Chondrocyte (in vitro differentiated cells): ENCODE measurements at places on chromosomes 16 and 17. TPM values are rescaled to one million over a fixed set of nuclear protein-coding genes. Genes with fewer than 3 reads are reported as not detected.

DNA sequence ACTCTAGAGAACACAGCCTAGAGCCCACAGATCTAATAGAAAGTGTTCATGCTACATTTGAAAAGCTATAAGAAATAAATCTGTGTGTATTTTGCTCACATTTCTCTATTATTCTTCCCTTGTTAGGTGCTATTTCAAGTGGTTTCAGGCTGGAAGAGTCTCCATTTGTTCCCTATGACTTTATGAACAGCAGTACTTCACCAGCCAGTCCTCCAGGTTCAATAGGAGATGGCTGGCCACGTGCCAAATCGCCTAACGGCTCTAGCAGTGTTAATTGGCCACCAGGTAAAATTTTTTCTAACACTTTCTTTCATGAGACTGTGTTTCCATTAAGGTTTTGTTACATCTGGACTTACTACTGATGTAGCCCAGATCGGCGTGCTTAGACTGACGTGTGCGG, 30.7 kb upstream of the SLC5A11 start:
- no peaks in the 10 kb centered on the region for H3K4me1 ChIP-seq
- H3K36me3 ChIP-seq: peaks cover 37% of the 10 kb centered on the region
- no peaks in the 10 kb centered on the region for H3K27me3 ChIP-seq
- DNase-seq: no peak

GRCh38 chr17:58334661-58335060, 6.1 kb upstream of the TSPOAP1 start:
- H3K27me3 ChIP-seq: no peaks in the 10 kb centered on the region
- H3K27ac ChIP-seq: no peak overlapping the region

DNA sequence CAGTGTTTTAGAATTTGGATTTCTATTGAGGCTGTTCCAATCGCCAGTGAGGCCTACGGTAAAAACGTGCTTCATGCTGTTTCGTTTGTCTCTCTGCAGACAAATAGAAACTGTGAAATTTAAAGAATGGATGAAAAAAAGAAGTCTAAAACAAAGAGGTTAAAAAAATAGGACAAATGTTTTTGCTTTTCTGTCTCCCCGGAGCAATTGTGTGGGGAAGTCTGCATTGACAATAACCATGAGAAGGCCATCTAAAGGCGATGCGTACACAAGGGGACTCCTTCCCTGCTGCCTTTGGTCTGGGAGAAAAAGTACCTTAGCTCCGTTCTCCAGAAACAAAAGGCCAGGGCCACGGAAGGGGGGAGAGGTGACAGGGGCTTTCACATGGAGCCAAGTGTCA, 4.6 kb upstream of the ZFHX3 start:
- H3K4me3 ChIP-seq: no peak overlapping the region
- no peaks in the 10 kb centered on the region for H3K27me3 ChIP-seq
- H3K36me3 ChIP-seq: peaks cover 3% of the 10 kb centered on the region

GRCh38 chr16:22633799-22634198, 123.1 kb downstream of the NPIPB5 start:
- DNase-seq: no peak
- no peak overlapping the region for H3K27ac ChIP-seq
- H3K36me3 ChIP-seq: no peaks in the 10 kb centered on the region
- H3K4me3 ChIP-seq: no peak overlapping the region
- H3K4me1 ChIP-seq: no peaks in the 10 kb centered on the region

- H3K27me3 ChIP-seq: no peaks in the 10 kb centered on the region
- no peaks in the 10 kb centered on the region for H3K4me1 ChIP-seq
- no peak overlapping the region for H3K4me3 ChIP-seq
- no peak for DNase-seq
Observed at GRCh38 chr16:20026361-20027072, 47.2 kb downstream of the GPR139 start.

Gene GRIN2A
- not detected in 3 replicates for total RNA-seq

Gene GOT2
- 54.5 to 74.9 TPM (median 55.4 TPM) in 3 replicates for total RNA-seq

- no peak overlapping the region for H3K4me3 ChIP-seq
- no peaks in the 10 kb centered on the region for H3K4me1 ChIP-seq
- no peaks in the 10 kb centered on the region for H3K36me3 ChIP-seq
Observed at GRCh38 chr16:55154262-55154661, 169.7 kb upstream of the IRX6 start.

Gene ASPHD1
- total RNA-seq: 2.4 to 3.2 TPM (median 2.9 TPM) in 3 replicates

DNA sequence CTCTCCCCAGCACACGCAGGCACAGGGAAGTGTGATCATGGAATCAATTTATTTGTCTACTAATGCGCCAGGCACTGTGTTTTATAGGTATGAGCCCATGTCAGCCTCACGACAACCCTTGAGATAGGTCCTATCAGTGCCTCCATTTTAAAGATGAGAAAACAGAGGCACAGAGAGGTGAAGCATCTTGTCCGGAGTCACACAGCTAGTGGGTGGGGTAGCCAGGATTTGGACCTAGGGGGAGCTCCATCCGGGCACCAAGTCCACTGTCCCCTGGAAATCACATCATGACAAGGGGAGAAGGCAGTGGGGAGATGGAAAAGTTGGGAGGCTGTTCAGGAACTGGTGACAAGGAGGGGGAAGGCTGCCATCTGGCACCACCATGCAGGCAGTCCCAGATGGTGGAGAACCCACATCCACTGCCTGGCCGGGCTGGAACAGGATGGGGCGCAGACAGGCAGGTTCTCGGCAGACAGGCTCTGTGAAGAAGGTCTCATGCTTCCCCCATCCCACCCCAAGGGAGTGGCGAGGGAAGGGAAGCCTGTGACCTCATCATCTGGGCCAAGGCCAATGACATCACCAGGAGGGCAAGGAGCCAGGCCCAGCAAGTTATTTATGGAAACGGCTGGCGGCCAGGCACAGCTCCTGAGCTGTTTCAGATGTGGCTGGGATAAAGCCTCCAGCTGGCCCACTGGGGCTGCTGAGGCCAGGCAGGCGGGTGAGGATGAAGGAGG, 126.0 kb upstream of the SDK2 start:
- H3K4me1 ChIP-seq: peaks cover 46% of the 10 kb centered on the region
- peak overlapping the region; percentile 91 for H3K27ac ChIP-seq
- H3K36me3 ChIP-seq: no peaks in the 10 kb centered on the region
- peaks cover 19% of the 10 kb centered on the region for H3K27me3 ChIP-seq

- peaks cover 7% of the 10 kb centered on the region for H3K36me3 ChIP-seq
- H3K27ac ChIP-seq: no peak overlapping the region
- no peak overlapping the region for H3K4me3 ChIP-seq
- H3K4me1 ChIP-seq: peaks cover 6% of the 10 kb centered on the region
Observed at GRCh38 chr17:35094902-35095301, 24.8 kb downstream of the RAD51D start.

DNA sequence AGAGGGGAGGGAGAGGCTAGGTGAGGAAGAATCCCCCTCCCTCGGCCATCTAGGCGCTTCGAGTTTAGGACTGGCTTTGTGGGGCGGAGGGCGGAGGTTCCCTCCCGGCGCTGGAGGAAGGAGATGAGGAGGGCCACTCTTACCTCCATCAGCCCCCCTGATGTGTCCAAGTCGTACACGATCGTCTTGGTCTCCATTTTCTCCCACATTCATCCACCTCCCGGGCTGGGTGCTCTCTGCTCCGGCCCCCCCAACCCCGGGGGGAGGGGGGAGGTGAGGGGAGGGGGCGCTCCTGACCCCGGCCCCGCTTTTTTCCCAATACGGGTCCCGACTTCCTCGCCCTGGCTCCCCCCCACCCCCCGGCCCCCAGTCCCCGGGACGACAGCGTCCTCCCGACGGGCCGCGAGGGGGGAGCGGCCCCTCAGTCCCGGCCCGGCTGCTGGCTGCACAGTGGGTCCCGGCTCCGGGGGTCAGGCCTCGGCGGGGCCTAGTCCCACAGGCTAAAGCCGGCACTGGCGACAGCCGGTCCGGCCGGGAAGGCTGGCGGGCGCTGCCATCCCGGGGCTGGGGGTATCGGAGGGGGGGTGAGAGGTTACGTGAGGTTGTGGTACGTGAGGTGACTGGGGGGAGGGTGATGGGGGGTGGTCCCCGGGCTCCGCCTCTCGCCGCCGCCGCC, 428 bp downstream of the PHF12 start:
- peak overlapping the region; percentile 92 for H3K27ac ChIP-seq
- peaks cover 32% of the 10 kb centered on the region for H3K4me1 ChIP-seq
- peak overlapping the region; percentile 93 for H3K4me3 ChIP-seq

GRCh38 chr16:88926374-88926990, 50.5 kb downstream of the CBFA2T3 start:
- peaks cover 28% of the 10 kb centered on the region for H3K4me1 ChIP-seq
- H3K27me3 ChIP-seq: peaks cover 8% of the 10 kb centered on the region
- H3K27ac ChIP-seq: peak overlapping the region; percentile 22
- H3K36me3 ChIP-seq: no peaks in the 10 kb centered on the region
- no peak for DNase-seq
- H3K4me3 ChIP-seq: no peak overlapping the region

Gene HSD3B7
- total RNA-seq: 10.8 to 12.4 TPM (median 12.3 TPM) in 3 replicates

GRCh38 chr16:75086688-75087374, 29.7 kb downstream of the LDHD start:
- no peaks in the 10 kb centered on the region for H3K27me3 ChIP-seq
- DNase-seq: no peak
- no peak overlapping the region for H3K4me3 ChIP-seq
- peaks cover 28% of the 10 kb centered on the region for H3K4me1 ChIP-seq

DNA sequence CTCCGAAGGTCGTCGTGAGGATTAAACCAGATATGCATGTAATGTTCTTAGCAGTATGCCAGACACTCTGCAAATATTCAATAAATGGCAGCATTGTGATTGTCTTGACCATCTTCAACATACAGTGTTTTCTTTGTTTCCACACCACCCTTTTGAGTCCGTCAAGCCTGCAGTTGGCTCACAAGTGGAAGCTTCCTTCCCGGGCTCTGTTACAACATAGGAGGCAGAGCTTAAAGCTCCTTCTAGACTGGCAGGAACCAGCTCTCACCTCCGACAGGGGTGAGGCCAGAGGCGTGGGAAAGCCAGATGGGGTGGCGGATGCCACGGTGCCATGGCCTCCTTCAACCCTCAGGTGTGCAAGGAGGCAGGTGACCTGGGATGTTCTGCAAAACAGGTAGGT, 138.3 kb downstream of the FOXL1 start:
- DNase-seq: no peak
- no peak overlapping the region for H3K27ac ChIP-seq
- H3K4me1 ChIP-seq: no peaks in the 10 kb centered on the region
- no peak overlapping the region for H3K4me3 ChIP-seq
- peaks cover 3% of the 10 kb centered on the region for H3K27me3 ChIP-seq

Gene TERB1
- not detected in 3 replicates for total RNA-seq

- no peaks in the 10 kb centered on the region for H3K27me3 ChIP-seq
- no peaks in the 10 kb centered on the region for H3K36me3 ChIP-seq
- peaks cover 9% of the 10 kb centered on the region for H3K4me1 ChIP-seq
- H3K27ac ChIP-seq: no peak overlapping the region
- no peak for DNase-seq
Observed at GRCh38 chr17:5297245-5297644, 15.2 kb downstream of the RABEP1 start.

GRCh38 chr16:89921702-89922476, 1.3 kb upstream of the TUBB3 start:
- peak; percentile 99 for DNase-seq
- H3K4me3 ChIP-seq: peak overlapping the region; percentile 89
- H3K27me3 ChIP-seq: no peaks in the 10 kb centered on the region
- H3K36me3 ChIP-seq: no peaks in the 10 kb centered on the region

DNA sequence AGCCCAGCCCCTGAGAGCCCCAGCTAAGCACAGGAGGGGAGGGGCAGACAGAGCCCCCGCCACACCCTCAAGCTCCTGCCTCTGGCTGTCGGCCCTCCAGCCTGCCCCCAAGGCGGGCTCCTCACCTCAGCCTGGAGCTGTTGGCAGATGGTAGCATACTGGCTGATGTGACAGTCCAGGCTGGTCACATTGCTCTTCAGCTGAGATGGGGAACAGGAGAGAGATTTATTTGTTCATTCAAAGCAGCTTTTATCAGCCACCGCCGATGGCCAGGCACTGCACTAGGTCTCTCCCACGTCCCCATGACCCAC, 14.8 kb downstream of the KIF18B start:
- H3K27ac ChIP-seq: no peak overlapping the region
- H3K27me3 ChIP-seq: no peaks in the 10 kb centered on the region
- H3K4me3 ChIP-seq: no peak overlapping the region

- H3K4me1 ChIP-seq: peaks cover 8% of the 10 kb centered on the region
- no peak for DNase-seq
- no peak overlapping the region for H3K4me3 ChIP-seq
Observed at GRCh38 chr17:69716556-69716955, 302.1 kb downstream of the MAP2K6 start.

Gene PRSS22
- not detected in 3 replicates for total RNA-seq

Gene SYNGR3
- total RNA-seq: 0.39 to 0.74 TPM (median 0.67 TPM) in 3 replicates

Gene SP2
- total RNA-seq: 13.5 to 16.8 TPM (median 16.0 TPM) in 3 replicates

DNA sequence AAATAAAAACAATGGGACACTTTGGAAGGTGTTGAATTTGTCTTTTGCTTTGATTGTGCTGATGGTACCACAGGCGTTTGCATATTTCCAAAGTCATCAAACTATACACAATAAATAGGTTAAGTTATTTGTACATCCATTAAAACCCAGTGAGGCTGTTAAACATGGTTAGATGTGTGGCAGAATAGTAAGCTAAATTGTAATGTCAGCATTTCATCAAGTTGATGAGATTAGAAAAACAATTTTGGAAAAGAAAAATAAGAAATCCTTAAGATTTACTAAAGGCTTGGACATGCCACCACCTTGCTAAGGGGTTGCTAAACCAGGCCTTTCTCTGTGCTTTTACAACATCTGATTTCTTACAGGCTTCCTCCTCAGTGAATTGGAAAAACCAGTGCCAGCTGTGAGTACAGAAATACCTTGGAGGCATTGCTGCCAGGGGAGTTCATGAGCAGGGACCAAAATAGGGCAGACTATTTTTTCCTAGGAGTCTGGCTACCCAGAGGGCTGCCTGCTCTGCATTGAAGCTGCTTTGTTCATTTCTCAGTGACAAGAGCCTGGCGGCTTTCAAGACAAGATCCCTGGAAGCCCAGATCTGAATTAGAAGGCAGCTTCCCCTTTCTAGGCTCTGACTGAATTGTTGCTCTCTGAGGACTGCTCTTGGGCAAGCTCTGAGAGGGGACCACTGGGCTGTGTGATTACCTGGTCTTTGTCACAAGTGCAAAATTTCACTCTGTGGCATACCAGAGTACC, 43.4 kb upstream of the CA10 start:
- H3K27ac ChIP-seq: no peak overlapping the region
- no peak overlapping the region for H3K4me3 ChIP-seq

- no peaks in the 10 kb centered on the region for H3K36me3 ChIP-seq
- no peak for DNase-seq
- peak overlapping the region; percentile 54 for H3K27ac ChIP-seq
- peaks cover 11% of the 10 kb centered on the region for H3K27me3 ChIP-seq
- peaks cover 44% of the 10 kb centered on the region for H3K4me1 ChIP-seq
Observed at GRCh38 chr17:77959126-77959925, 823 bp downstream of the TNRC6C start.
